MCF 10A (cell line): ENCODE measurements at places on chromosomes 11 and 22.
A peak's percentile ranks its signal among the peaks of the same experiment; 100 is the strongest.

DNA sequence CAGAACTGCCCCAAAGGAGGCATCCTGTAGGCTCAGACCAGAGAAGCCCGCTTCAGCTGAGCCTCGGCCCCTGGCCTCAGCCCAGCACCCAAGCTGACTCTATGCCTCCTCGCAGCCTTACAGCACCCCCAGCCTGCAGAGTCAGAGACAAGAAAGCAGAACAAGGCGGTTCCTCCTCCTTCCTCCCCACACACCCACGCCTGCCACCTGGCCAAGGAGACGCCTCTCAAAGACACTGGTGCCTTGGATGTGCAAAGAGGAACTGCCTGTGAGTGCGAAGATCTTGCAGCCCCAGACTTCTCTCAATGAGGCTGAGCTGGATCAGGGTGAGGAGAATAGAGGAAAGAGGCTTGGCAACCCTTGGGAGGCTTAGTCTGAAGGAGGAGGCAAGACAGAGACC, 60.2 kb downstream of the PDE2A start:
- no peak for DNase-seq

- no peak for DNase-seq
Observed at GRCh38 chr11:73227571-73228211, 9.6 kb downstream of the P2RY2 start.

DNA sequence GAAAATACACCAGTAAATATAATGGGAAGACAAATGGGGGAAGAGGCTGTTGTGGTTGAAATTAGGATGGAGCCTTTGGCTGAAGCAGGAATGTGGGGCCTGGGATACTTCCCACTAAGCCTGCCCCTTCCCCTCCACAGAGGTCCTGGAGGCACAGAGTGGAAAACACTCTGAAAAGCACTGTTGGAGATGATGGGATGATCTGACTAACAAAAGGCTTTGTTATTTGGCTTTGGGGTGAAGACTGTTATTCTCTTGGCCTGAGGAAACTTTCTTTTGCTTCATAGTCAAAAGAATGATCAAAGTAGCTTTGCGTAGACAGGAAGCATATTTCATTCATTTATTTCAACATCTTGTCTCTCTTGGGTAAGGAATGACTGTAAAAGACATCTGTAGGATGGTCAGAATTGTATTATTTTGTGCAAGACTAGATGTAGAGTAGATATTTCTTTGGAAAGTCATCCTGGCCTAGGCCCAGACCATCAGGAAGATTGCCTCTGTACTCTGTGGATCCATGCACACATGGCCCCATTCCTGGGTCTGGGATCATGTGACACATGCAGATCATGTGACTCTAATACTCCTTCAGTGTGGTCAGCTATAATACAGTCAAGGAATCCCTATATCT, 111.4 kb downstream of the SPON1 start:
- peak; percentile 27 for DNase-seq

- DNase-seq: no peak
Observed at GRCh38 chr11:6538945-6539344, 41.9 kb downstream of the DNHD1 start.

GRCh38 chr11:3905080-3905953, 49.9 kb downstream of the STIM1 start:
- DNase-seq: peak; percentile 89

DNA sequence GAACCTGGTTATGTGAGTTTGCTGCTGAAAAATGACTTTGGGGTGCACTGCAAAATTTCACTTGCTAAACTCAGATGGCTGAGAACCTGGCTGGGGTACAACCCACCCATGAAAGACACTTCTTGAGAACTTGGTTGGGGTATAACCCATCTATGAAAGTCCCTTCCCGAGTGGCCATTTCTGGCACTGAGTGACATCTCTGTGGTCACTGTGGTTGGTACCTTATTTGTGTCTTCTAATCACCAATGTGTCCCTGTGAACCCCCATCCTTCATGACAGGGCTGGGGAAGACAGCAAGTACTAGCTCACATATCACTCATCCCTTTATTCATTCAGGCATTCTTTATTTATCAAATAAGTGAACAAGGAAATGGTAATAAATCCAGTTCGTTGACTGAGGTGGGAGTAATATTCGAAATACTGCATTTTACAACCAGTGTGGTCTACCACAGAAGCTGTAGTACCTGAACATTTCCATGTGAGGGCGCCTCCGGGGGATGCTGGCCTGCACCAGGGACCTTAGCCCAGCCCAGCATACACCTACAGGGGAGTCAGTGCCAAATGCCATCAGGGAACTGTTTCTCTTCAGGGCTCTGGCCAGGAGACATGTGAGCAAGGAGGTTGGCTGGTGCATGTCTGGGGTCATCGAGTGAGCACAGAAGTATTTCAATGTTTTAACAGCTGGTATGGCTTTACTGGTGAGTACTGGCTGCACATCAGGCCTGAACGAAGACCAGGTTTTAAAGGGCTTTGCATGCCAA, 122.1 kb downstream of the CSNK2A3 start:
- DNase-seq: no peak

- DNase-seq: peak; percentile 99
Observed at GRCh38 chr11:20035701-20036601, 124.3 kb downstream of the DBX1 start.

GRCh38 chr22:19448739-19449421, 1.4 kb upstream of the C22orf39 start:
- DNase-seq: no peak

DNA sequence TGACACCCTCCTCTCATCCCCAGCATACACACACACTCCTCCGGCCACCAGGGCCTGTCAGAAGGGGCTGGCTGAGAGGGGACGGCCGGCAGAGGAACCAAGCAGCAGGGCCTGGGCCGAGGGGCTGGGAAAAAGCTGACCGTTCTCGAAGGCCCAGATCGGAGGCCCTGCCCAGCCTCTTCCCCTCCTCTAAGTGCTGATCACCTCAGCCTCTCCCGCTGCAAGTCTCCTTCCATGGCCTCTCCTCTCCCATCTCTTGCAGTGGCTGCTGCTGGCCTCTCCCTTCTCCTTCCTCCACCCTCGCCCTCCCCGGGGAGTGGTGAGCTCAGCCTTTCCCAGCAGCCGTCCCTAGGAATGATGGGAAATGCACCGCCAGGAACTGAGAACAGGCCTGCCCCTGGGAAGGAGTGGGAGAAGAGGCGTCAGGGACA, 39.6 kb downstream of the ARRB1 start:
- peak; percentile 16 for DNase-seq

DNA sequence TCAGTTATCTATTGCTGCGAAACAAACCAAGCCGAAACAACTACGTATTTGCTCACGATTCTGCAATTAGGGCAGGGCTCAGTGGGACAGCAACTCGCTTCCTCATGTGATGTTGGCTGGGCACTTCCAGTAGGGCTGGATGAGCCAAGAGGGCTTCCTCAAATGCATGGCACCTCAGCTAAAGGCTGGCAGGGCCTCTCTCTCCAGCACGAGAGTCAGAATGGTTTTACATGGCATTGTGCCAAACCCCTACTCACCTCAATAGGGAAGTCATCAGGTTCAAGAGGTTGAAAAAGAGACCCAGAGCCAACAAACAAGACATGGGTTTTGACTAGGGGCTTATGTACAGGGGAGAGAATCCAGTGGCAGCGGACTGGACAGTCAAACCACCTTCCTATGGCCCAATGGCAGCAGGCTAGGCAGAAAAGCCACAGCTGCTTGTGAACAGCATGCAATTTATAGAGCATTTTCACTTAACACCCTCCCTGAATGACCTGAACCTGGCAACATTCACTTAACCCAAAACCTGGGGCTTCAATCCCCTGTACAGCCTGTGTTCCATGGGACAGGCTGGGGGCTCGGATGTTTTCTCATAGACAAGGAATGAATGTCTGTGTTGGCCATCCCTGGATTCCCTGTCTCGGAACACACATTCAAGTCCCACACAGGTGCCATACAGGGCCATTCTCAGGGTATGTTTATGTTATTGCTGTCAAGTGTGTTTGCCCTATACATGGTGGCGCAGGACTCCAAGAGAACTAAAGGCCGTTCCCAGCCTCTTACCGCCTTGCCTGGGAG, 154.2 kb upstream of the NAV2 start:
- DNase-seq: no peak

DNA sequence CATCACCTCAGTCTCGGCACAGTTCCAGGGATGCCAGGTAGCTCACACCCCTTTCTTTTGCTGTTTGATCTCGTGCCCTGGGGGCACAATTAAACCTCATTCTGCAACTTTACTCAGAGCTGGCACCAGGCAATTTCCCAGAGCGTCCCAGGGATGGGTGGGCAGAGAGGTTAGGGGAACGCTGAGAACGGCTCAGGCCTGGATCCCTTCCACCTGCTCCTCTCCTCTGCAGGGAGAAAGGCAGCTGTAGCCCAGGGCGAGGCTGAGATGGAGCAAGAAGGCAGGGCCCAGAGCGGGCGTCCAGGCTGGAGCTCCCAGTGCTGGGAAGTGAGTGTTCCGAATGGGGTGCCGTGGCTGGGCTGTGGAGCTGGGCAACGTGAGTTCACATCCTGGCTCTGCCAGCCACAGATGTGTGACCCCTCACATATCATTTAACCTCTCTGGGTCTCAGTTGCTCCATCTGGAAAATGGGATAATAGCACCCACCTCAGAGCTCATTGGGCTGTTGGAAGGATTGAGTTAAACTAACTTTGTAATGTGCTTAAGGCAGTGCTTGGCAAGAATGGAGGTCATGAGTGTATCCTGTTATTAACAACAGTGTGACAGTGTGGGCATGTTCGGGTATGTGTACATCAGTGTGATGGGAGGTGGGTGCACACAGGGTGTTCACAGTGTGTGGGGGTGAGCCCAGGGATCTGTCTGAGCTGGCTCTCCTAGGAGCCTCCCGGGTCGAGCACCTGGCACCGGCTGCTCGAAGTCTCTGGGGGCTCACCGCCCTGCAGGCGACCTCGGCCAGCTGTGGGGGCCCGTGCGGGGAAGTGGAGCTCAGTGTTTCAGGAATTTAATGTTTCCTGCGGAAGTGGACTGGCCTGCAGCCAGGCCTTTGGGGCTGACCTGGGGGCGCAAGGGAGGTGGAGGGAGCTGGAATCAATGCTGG, 15.5 kb downstream of the OTUB1 start:
- no peak for DNase-seq

- DNase-seq: no peak
Observed at GRCh38 chr11:70776914-70777532, 378.7 kb downstream of the CTTN start.

GRCh38 chr22:37456346-37456745, 29.1 kb upstream of the ELFN2 start:
- DNase-seq: no peak

DNA sequence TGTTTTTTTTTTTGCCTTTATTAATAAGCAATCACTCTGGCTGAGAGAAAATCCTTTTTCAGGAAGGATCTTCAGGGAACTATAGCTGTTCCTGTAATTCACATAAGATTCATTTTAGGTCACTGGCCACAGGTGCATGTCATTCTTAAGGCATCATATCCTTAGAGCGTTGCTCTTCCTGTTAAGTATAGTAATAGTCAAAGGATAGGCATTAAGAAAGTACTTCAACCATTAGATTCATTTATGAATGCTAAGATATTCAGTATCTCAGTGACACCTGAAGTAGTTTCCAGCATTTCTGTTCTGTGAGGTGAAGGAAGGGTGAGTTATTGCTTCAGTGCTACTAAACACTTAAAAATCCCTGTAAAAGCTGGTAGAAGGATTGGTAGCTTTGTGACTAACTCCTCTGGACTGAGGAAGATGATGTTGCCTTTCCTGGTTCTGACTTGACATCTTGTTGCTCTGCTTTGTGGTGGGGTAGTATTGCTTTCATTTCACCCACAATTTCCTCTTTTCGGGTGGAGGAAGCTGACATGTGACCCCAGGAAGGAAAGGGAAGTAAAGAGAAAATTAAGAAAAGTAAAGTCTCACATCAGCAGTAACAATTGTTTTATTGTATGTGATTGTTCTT, 34.7 kb downstream of the RNF169 start:
- peak; percentile 1 for DNase-seq

- DNase-seq: peak; percentile 72
Observed at GRCh38 chr22:32745251-32745995, 56.1 kb upstream of the TIMP3 start.

GRCh38 chr22:24133187-24133965, 47.9 kb upstream of the SUSD2 start:
- no peak for DNase-seq

DNA sequence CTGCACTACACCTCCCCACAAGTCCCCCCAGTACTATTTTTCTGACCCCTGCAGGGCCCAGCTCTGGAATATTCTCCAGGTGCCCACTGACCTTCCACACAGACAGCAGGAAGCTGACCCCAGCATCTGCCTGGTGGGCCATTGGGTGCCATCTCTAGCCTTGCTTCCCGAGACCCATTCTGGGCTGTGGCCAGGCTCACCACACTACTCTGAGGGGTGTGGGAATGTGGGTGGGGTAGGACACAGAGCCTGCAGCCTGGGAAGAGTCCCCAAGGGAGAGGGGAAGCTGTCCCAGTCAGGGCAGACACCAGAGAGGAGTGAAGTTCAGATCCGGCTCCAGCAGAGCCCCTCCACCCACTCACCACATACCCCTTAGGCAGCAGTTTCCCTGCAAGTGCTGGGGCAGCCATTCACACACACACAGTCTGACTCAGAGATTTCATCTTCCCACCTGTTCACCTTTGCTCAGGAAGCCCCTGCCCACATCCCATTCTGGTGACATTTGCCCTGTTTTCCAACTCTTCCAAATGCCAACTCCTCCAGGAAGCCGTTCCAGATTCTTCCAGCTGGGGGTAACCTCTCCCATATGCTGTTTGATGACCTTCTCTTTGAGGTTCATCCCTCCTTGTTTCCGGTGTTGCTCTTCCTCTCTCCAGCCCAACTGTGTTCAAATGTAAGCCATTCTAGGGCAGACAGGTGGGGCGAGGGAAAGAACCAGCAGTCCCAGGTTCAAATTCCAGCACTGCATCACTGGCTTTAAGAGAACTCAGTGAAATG, 1.9 kb downstream of the SLCO2B1 start:
- DNase-seq: no peak

- no peak for DNase-seq
Observed at GRCh38 chr22:42948294-42948693, 66.7 kb downstream of the PACSIN2 start.

DNA sequence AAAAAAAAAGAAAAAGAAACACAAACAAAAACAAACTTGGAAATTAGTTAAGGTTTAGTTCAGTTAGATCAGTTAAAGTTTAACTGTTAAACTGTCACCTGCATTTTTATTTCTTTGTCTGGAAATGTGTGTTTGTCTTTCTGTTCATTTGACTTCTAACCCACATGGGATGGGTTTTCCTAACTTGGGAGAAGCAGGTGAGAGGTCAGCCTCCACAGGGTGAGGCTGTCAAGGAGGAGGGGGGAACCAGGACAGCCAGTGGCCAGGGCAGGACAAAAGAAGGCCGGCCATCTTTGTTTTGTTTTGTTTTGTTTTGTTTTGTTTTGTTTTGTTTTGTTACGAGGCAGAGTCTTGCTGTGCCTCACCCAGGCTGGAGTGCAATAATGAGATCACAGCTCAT, 13.4 kb upstream of the GCAT start:
- no peak for DNase-seq

DNA sequence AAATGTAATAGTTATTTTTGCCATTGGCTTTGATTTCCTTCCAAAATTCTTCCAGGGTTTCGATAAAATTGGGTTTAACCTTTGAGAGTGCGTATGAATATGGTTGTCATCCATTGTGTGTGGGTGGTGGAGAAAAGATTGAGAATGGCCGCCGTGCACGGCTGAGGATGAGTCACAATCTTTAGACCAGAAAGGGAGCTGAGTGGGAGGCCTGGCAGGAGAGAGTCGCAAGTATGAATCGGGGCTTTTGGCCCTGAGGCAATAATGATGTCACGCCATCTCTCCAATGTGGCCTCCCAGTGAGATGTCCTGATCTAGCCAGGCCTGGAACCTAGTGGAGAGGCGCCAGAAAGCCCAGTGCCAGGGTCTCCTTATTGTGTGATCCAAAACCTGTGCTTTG, 33.1 kb upstream of the SMPD1 start:
- peak; percentile 83 for DNase-seq

- DNase-seq: no peak
Observed at GRCh38 chr22:38465673-38466490, 2.0 kb upstream of the KDELR3 start.
